SW 1271 (cell line): ENCODE measurements at places on chromosomes 1 and 21.
A peak's percentile ranks its signal among the peaks of the same experiment; 100 is the strongest.

DNA sequence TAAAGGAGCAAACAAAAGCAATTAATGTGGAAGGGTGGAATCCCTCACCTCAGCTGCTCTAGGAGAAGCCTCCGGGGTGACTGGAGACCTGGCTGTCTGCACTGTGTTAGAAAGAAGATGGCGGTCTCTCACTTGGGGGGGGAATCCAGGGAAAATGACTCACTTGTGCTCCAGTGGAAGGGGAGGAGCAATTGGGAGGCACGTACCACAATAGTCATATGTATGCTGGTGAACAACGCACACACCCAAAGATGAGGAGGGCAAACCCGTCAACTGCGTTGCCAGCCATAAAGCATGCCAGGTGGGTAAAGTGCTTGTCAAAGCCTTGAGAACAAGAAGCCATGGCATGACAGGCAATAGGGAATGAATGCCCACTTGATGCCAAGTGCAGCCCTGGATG lies 22.1 kb downstream of the PLEKHA6 start:
- no peak for DNase-seq

GRCh38 chr1:187469836-187470235 lies 641.1 kb downstream of the PLA2G4A start:
- DNase-seq, result no peak

GRCh38 chr1:24437631-24438396 lies 22.2 kb downstream of the NIPAL3 start:
- DNase-seq, result no peak

- no peak for DNase-seq
Measured at GRCh38 chr1:154844297-154844681, 25.8 kb downstream of the KCNN3 start.

- DNase-seq, result no peak
Measured at GRCh38 chr1:15850471-15851001, 3.0 kb downstream of the SPEN start.

GRCh38 chr1:226553266-226553923 lies 4.8 kb downstream of the STUM start:
- DNase-seq, result no peak

DNA sequence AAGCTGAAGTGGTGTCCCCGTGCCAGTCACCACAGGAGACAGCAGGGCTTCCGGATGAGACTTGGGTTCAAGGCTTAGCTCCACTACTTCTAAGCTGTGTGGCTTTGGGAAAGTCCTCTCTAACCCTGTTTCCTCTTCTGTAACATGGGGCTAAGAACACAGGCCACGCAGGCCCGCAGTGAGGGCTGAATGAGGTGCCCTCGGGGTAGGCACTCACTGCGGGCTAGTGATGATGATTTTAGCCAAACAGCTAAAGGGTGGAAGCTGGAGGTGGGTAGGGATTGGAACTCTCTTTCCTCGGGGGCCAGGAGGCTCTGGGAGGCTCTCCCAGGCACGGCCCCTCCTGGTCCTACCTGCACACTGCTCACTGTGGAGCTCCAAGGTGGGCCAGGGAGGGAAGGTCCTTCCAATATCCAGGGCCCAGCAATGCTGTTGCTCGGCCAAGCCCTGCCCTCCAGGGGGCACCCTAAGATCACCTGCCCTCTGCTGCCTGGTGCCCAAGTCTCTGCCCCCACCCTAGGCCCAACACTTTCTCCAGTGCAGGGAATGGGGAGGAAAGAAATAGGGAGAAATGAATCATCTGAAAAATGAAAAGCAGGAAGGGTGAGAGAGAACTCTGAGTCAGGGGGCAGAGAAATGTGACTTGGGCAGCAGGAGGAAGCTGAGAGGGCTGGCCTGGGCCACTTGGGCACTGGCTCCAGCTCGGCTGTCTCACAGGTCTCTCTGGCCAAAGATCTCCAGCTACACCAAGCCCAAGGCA lies 19.2 kb upstream of the EVA1B start:
- peak; percentile 46 for DNase-seq

- DNase-seq, result no peak
Measured at GRCh38 chr1:201084295-201084694, 27.9 kb downstream of the CACNA1S start.

GRCh38 chr1:2134621-2135307 lies 59.8 kb downstream of the FAAP20 start:
- DNase-seq, result no peak

GRCh38 chr1:160499631-160500030 lies 23.4 kb downstream of the SLAMF6 start:
- DNase-seq, result no peak
